ENCODE measurements at places on chromosomes 6 and 20.

DNA sequence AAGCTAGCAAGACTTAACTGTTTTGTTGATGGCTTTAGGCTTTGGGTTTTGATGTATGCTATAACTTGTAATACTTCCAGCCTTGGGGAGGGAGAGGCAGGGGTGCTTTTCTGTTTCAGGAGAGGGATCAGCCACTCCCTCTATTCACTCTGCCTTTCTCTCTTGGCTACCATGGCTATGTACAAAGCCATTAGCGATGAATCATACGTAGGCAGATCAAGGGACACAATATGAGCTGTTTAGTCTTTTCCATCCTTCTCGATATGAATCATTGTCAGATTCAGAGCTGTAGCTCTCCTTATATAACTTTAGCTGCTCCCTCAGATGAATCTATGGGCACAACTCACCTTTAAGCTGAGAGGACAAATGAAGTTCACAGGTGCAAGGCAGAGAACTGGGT is 230.6 kb downstream of the TSHZ2 start:
- no peak for DNase-seq

DNA sequence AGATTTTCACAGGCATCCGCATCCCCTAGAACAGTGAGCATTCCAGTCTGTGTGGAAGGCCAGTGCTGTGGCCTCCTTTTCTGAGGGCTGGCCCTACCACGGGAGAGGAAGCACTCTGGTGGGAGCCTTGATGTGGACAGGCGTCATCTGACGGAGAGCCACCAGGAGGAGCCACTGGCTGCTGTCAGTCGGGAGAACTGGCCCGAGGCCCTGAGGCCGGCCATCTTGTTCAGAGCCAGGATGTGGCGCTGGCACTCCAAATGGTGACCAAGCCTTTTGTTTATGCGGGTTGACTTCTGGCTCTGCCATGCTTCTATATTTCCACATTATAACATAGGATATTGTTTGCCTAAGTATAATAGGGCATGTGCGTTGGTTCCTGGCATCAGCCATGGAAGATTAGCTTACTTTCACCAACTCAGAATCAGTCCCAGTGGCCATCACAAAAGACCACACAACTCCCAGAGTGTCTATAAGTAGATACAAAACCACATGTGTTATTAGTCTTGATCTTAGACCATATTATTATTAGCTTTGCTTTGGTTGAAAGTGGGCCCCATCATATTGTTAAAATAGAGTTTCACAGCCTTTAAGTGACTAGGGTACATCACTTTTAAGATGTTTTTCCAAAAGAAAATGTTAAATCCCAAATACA is 273.9 kb upstream of the TAB2 start:
- DNase-seq: no peak

GRCh38 chr6:47335466-47335865 is 25.8 kb upstream of the TNFRSF21 start:
- no peak for DNase-seq

DNA sequence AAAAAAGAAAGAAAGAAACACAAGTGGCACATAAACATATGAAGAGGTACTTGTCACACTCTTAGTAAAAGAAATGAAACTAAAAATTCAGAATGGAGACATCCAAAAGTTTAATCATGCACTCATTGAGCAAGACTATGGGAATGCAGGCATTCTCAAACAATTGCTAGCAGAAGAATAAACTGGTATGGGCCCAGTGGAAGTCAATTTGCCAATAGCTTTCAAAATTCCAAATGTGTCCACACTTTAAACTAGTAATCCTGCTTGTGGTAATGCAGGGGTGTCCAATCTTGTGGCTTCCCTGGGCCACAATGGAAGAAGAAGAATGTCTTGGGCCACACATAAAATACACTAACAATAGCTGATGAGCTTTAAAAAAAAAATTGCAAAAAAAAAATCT is 97.4 kb downstream of the EPB41L2 start:
- no peak for DNase-seq

DNA sequence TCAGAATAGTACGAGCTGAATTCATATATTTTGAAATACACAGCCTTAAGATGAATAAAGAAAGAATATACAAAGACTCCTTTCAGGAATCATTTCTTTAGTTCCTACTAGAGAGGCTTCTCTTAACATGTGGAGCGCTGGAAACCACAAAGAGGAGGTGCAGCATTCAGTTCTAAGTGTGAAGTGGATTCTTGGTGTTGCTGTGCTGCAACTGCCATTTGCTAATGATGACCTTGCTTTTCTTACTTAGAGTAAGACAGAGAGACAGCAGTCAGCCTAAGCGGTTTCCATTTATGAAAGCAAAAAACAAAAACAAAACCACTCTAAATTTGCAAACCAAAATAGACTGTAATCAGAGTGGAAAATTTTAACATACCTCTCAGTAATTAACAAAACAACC is 629.0 kb downstream of the EPHA7 start:
- DNase-seq: no peak

GRCh38 chr6:105892577-105893262 is 193.4 kb upstream of the PRDM1 start:
- DNase-seq: no peak

DNA sequence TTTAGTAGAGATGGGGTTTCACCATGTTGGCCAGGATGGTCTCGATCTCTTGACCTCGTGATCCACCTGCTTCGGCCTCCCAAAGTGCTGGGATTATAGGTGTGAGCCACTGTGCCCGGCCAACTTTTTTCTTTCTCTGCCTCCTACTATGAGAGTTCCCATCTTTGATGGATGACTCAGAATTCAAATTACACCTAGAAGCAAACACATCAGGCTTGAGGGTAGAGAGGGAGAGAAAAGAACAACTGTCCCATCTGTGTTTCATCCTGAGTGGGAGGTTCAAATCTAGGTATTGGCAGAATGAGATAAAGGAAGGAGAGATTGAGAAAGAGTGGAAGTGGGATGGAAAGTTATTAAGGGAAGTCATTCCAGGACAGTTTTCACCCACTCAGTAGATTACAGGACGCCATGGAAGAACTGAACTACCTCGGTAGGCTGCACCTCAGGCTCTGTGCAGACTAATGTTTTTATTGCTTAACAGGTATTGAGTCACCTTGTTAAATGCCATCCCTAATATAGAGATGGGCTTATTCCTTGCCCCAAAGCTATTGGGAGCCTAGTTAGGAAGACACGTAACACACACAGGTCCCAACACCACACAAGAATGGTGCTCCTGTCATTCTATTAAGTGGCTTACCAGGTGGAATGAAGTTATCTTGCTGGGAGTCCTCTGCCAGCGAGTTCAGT is 275.7 kb downstream of the SOX4 start:
- no peak for DNase-seq

DNA sequence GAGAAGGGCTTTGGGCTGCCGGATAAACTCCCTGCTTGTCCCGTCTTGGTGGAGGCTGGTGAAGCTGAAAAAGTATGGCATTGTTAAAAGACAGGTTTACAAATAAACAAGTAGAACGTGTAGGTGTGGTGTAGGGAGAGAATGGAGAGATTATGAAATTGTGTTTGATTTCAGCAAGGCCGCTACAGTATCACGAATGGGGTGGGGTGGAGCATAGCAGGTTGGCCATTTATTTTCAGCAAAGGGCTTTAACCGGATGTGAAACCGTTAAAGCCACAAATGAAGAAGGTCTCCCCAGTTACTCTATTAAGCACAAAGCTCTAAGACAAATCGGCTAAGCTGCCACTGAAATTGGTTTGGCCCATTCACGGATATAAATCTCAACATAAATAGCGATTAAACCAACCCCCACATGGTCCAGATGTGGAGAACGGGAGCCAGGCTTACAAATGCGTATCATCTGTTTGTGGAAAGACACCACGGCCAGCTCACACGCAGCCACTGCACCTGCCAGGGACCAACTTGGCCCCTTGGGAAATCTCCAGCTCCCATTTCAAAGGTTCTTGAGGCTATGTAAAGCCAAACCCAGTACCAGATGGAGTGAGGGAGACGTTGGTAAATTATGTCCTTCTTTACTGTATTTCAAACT is 94.0 kb downstream of the ZMYND8 start:
- DNase-seq: no peak

DNA sequence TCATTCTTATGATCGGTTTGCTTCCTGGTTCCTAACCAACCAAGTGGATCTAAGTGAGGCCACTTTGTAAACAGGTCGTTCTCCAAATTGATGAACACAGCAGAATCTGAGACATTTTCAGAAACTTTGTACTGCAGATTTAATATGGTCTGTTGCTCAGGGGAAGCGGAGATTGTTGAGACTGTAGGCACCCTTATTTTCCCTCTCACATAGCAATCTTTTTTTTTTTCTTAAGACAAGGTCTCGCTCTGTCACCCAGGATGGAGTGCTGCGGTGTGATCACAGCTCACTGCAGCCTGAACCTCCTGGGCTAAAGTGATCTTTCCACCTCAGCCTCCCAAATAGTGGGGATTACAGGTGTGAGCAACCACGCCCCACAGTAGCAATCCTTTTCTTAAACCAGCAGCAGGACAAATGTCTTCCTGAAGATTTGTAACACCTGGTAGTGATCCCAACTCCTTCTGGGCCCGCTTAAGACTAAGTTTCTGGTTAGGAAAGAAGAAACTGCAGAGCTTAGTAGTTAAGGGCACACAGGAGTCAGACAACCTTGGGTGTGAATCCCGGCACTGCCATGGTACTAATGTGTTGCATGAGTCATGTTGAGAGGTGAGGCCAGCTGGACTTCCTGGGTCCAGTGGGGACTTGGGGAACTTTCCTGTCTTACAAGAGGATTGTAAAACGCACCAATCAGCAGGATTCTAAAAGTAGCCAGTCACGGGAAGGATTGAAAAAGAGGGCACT is 48.4 kb upstream of the EZR start:
- no peak for DNase-seq

- DNase-seq: no peak
These were observed 185.3 kb downstream of the PKHD1 start for GRCh38 chr6:51901766-51902764.

- DNase-seq: no peak
These were observed 252.6 kb downstream of the MYLK4 start for GRCh38 chr6:2497922-2498623.

DNA sequence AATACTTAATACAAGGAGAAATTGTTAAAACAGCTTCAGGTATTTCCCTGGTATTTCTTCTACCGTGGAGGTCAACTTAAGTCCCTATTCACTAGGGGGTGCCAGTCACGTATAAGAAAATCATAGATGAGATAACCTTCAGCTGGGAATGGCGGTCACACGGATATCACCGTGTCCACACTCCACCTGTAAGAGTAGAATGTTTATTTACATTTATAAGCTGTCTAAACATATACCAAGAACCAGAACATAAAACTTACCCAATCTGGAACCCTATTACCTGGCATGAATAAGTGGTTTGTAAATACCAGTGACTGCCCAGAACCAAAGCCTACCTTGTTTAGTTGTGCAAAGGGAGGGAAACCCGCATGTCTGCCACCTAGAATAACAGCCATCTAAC is 1.9 kb upstream of the ELOVL4 start:
- DNase-seq: peak; percentile 29

DNA sequence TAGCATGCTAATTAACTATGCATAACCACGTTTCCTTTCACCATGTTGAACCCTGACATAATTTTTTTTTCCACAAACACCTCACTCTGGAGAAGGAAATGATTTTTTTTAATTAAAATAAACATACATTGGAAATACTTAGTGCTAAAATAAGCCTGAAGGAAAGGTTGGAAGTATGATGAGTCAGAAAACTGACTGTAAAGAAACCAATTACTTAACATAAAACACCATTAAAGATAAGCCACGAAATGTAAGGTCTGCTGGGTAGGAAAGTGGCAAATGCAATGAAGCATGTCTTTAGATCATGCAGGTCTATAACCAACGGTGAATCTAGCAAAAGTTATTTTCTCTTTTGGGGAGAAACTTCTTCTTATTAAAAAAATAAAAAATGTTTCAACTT is 47.5 kb downstream of the OPRM1 start:
- no peak for DNase-seq

GRCh38 chr6:53593001-53593488 is 48.1 kb upstream of the GCLC start:
- DNase-seq: no peak

DNA sequence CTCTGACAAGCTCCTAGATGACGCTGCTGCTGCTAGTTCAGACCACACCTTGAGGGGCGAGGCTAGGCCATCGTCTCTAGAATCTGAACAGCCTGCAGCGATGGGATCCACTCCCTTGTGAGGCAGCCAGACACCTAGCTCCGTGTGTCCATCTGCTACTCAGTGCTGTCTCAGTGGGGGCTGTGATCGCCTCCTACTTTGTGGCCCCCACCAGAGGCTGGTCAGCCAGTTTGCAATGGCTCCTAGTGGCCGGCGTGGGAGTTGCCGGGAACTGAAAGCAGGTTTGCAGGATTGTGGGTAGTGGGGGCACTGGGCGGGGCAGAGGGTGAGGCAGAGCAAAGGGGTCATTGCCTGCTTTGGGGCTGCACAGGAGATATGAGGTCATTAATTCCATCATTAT is 2.8 kb downstream of the CCN5 start:
- DNase-seq: no peak

GRCh38 chr20:9518576-9519175 is 4.3 kb downstream of the LAMP5 start:
- DNase-seq: no peak

DNA sequence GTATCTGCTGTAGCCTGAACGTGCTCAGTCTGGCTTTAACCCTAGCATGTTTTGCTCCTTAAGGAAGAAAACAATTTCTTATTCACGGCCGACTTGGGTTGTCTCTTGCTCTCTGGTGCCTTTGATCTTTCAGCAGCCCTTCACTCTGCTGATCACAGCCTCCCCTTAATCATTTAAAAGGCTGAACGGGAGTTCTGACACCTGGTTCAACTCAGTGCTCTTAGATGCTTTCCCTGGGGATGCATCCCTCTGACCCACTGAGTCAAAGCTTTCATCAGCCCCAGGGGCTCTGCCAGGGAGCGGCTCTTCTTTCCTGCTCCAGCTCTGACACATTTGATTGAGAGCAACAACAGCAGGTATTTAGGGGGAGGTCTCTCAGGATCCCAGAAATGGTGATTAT is 79.0 kb upstream of the FYN start:
- DNase-seq: no peak

GRCh38 chr20:4601630-4602296 is 119.9 kb upstream of the PRND start:
- no peak for DNase-seq

GRCh38 chr6:54805077-54805476 is 41.5 kb upstream of the FAM83B start:
- no peak for DNase-seq

GRCh38 chr6:12890171-12890790 is 173.7 kb downstream of the PHACTR1 start:
- no peak for DNase-seq

DNA sequence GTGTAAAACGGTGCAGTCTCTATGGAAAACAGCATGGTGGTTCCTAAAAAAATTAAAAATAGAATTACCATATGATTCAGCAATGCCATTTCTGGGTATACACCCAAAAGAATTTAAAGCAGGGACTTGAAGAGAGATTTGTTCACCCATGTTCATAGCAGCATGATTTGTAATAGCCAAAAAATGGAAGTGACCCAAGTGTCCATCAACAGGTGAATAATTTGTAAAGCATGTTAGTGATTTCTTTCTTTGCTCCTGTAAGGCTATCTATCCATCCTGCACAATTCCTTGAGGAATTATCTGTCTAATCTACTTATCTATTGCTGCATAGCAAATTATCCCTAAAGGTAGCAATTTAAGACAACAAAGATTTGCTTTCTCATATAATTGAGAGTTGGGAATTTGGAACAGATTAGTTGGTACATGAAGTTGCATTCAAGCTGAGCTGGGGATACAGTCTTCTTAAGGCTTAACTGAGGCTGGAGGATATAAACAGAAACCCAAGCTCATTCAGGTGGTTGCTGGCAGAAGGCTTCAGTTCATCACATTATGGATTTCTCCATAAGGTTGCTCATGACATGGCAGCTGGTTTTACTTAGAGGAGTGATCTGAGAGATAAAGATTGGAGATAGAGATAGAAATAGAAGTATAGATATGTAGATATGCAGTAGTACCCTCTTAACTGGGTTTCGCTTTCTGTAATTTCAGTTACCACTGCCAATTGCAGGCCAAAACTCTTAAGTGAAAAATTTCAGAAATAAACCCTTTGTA is 62.0 kb downstream of the IL22RA2 start:
- no peak for DNase-seq

All from activated T-helper 2 cell treated with anti-CD3 and anti-CD28 coated beads, Interferon-gamma antibody, Interleukin-2, Interleukin-4, amounts not matched to agents 10 μg/mL and 5 μg/mL and 100 μg/mL, durations not matched to agents 14 hours and 24 hours and 36 hours (primary cell).